ENCODE measurements at places on chromosomes 5 and 9.

GRCh38 chr5:162392336-162392735, 324.8 kb downstream of the GABRG2 start:
- DNase-seq, result no peak

DNA sequence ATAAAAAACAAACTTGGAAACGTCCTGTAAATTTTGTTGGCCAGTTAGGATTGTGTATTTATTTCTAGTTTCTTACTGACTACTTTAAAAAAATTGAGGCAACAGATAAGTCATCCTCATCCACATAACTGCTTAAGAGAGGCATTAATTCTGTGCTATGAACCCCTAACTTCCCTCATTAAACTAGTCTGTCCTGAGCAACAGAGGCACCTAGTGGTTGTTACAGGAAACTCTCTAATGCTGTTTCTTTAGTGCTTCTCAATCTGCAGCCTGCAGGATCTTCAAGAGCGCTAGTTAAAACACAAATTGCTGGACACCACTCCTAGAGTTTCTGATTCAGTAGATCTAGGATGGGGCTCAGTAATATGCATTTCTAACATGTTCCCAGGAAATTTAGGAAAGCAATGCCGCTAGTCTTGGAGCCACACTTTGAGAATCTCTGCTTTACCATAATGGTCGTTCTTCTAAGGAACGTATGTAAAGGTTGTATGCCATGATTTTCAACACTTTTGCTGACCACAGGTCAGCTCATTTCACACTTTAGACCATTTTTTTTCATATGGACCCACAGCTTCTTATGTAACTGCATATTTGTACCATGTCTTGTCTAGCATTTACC, 410.1 kb upstream of the SMARCA2 start:
- DNase-seq, result no peak

DNA sequence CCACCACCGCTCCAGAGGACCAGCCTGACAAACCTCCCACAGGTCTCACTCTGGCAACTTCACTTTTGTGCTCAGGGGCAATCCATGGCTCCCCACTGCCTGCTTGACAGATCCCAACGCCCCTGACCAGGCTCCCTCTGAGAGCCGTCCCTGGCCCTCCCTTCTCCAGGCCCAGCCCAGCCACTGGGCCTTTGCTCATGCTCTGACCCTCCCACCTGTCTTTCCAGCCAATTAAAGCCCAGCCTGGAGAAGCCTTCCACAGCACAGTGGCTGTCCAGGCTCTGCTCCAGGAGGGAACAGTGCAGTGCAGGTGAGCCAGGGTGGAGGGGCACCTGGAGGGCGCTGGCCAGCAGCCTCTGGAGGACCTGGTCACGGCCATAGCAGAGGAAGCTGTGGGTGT, 3.3 kb downstream of the ENTPD2 start:
- DNase-seq, result no peak

GRCh38 chr9:23644326-23644725, 181.7 kb downstream of the ELAVL2 start:
- no peak for DNase-seq

Measured in mucosa of descending colon (tissue), 3 donors.